T-cell (primary cell): ENCODE measurements at places on chromosomes 3 and 15.

DNA sequence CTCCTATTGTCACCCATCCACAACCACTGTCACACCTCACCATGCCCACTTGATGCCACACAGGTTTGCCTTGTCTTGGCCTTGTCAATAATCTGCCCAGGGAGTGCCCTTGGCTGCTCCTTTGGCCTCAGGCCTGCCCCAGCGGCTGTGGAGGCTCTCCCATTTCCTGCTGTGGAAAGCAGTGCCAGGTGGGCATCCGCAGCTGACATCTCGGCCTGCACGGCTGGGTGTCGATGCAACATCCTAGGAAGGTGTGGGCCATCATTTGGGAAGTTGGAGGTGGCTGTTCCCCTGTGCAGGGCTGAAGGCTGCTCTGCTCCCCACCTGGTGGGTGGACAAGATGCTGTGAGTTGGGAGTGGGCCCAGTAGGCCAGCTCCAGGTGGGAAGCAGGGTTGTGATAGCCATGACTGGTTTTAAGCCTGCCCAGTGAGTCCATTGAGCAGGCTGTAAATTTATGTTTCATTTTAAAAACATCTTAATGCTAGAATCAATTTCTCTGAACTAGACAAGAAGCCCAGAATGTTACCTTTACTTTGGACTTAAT is 12.5 kb downstream of the DNAH1 start:
- no peak for DNase-seq

- no peak for DNase-seq
Observed at GRCh38 chr3:18422972-18423371, 2.2 kb downstream of the SATB1 start.

- no peak for DNase-seq
Observed at GRCh38 chr3:59813148-59813538, 763.3 kb upstream of the CFAP20DC start.

DNA sequence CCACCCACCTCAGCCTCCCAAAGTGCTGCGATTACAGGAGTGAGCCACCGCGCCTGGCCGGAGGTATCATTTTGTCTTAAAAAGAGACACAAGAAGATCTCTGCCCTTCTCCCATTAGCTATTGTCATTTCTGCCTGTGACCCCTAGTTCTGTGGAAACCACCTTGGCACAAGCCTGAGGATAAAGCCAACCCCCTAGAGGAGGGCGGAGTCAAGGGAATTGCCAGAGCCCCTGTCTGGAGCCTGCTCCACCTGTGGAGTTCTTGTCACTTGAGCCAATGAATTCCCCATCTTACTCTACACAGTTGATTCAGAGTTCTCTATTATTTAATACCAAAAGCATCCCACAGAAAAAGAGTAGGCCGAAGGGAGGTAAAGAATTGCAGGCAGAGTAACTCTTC is 34.9 kb upstream of the KLHL6 start:
- no peak for DNase-seq

- DNase-seq: no peak
Observed at GRCh38 chr15:36798366-36798765, 218.9 kb downstream of the CDIN1 start.

- DNase-seq: no peak
Observed at GRCh38 chr15:62275831-62276230, 110.7 kb upstream of the C2CD4B start.

DNA sequence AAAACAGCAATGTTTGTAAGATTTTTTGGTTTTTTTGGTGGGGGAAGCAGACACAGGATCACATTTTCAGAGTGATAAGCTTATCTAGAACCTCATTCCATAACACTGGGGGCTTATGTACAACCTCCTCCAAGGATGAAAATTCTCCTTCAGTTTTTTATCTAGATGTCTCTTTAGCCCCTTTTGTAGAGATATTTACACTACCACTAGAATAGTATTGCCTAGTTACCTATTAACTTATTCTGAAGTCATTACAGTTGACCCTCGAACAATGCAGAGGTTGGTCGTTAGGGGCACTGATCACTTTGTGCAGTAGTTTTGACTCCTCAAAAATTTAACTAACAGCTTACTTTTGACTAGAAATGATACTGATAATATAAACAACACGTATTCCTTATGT is 32.8 kb downstream of the IFT57 start:
- DNase-seq: no peak

DNA sequence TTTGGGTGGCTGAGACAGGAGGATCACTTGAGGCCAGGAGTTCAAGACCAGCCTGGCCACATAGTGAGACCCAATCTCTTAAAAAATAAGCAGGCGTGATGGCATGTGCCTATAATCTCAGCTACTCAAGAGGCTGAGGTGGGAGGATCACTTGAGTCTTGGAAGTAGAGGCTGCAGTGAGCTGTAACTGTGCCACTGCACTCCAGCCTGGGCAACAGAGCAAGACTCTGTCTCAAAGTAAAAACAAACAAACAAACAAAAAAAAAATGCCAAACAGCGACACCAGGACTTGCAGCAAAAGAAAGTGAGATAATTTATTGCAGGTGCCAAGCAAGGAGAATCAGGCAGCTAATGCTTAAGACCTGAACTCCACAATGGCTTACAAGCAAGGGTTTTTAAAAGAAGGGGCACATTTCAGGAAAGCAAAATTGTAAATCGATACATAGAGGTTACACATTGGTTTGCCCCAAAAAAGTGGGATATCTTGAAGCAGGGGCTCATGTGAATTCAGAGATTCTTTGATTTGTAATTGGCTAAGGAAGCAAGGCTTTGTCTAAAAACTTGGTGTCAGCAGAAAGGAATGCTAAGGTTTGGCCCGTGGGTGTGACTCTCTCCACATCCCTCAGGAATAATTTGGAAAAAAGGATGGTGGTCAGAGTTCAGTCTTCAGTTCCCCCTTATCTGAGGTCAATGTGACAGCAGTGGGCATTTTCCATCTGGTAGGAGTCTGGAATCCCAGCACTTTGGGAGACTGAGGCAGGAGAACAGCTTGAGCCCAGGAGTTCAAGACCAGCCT is 5.2 kb upstream of the MPI start:
- DNase-seq: no peak

GRCh38 chr15:35705030-35705883 is 159.3 kb upstream of the DPH6 start:
- no peak for DNase-seq

DNA sequence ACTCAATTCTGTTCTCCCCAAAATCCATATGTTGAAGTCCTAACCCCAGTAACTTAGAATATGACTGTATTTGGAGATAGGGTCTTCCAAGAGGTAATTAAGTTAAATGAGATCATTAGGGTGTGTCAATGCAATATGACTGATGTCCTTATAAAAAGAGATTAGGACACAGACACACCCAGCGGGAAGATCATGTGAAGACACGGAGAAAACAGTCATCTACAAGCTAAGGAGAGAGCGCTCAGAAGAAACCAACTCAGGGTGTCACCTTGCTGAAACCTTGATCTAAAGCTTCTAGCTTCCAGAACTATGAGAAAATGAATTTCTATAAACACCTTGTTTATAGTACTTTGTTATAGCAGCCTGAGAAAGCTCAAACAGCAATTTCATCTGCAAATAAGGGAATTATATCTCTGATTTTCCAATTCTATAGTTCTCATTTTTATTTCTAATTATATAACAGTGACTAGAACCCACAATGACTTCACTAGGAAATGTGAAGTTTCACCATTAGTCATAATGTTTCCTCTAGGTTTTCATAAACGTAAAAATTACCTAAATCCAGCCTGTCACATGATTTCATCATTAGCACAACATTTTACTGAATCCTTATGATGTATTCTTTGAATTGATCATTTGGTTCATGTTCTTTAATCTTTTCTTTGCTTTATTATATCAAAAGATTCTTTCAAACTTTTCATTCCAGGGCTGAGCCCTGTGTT is 459.1 kb upstream of the MDFIC2 start:
- DNase-seq: no peak

- no peak for DNase-seq
Observed at GRCh38 chr3:69463531-69463930, 77.6 kb upstream of the FRMD4B start.

GRCh38 chr3:182814419-182815062 is 21.2 kb downstream of the ATP11B start:
- DNase-seq: no peak

DNA sequence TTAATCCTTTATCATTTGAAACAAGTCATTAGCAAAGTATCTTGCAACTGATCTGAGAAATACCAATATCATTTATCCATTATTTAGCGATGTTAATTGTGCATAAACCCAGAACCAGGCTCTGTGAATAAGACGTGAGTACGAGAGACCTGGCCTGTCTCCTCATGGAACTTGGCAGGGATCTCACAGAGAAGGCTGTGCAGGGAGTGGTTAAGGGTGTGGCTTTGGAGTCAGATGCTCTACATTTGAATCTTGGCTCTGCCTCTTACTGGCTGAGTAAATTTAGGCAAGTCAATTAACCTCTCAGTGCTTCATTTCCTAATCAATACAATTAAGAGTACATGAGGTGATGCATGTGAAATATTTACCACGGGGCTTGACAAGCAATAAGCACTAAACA is 39.9 kb upstream of the TBL1XR1 start:
- DNase-seq: no peak

DNA sequence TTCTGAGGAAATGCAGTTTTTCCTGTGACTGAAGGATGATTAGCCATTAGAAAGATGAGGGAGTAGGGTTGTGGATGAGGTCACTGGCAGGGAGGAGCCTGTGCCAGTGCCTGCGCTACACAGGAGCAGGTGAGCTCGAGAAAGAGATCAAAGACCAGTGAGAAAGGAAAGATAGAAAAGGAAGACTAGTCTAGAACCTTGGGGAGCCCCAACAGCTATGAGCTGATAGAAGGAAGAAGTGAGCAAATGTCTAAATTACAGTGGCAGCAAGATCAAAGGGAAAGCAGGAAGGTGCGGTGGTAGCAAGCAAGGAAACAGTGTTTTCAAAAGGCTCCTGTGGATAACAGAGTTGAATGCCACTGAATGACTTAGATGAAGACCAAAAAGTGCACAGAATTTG is 39.6 kb downstream of the LNP1 start:
- DNase-seq: no peak

DNA sequence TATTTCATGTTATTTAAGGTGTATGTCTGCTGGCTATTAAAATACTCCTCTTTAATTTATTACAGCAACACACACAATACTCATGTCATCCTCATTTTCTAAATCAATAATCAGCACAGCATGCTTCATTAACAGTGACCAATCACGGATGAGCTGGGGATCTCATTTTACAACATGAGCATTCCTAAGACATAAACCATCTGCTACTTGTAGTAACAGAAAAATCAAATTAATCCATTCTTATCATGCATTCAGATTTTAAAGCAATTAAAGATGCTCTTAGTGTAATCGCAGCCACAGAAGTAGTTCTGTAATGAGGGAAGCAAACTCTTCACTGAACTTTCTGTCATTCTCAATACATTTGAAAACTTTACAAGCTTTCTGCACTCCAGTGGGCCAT is 191.1 kb downstream of the TBC1D5 start:
- no peak for DNase-seq

GRCh38 chr3:47464588-47464987 is 11.2 kb downstream of the SCAP start:
- no peak for DNase-seq

DNA sequence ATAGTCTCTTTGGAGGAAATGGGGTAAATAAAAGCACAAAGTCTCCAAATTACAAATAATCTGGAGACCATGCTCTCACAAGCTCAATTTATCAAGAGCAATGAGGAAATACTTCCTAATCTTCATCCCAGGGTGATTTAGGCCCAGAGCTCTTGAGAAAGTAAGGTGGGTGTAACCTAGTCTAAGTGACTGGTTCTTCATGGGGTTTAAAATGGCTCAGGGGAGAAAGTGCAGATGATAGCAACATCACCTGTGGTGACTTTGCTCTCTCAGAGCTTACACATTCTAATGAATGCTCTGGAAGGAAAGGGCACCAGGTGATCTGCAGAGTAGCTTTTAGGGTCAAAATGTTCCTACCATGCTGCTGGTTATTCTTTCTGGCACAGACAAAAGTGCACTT is 118.4 kb upstream of the TP63 start:
- DNase-seq: no peak

- DNase-seq: no peak
Observed at GRCh38 chr3:17865631-17866030, 123.2 kb upstream of the TBC1D5 start.

DNA sequence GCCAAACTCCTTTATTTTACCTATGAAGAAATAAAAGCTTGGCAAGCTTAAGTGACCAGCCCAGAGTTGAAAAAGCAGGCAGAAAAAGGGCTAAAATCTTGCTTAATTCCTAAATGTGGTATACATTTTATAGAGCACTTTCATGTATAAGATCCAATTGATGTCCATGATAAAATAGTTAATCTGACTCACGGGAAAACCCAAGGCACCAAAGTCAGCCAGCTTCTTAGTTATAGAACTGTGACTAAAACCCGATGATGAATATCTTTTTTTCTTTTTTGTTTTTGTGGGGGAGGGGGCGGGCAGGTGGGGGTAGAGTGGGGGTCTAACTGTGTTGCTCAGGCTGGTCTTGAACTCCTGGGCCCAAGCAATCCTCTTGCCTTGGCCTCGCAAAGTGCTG is 71.4 kb downstream of the PEAK1 start:
- DNase-seq: no peak

DNA sequence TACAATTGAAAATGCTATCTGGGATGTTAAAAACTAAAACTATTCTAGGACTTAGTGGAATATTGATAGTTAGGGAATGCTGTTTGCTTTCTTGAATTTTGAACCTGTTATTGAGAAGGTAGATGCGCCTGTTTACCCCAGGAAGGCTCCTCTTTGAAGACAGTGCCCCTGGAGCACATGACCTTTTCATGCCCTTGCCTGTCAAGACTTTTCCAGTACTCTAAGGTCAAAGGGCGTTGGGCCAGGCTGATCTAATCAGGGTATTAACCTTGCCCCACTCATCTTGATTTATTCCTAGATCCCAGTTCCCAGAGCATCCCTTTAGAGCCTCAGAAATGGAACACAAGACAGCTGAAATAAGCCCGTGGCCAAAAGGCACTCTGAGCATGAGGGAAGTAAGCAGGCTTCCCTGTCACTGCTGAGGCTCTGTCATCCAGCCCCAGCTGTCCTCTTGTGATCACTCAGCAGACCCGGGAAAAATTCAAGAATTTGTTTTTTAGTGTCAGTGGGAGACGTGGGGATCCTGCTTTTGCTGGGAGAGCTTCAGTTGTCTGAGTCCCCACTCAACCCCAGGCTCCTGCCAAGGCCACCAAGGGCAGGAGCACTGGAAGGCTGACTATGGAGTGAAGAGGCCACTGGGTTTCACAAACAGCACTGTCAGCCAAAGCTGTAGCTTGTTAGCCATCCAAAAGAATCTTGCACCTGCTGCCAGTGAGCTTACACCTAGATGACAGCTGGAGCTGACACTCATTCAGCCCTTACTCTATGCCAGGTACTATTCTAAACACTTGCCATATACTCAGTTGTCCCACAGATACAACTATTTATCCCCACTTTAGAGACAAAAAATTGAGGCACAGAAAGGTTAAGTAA is 169.0 kb downstream of the PGPEP1L start:
- DNase-seq: no peak

GRCh38 chr3:121747976-121748375 is 1.6 kb downstream of the GOLGB1 start:
- no peak for DNase-seq

- DNase-seq: no peak
Observed at GRCh38 chr3:152159328-152159727, 109.4 kb upstream of the MBNL1 start.
